CD8-positive, alpha-beta memory T cell (primary cell): ENCODE measurements at places on chromosomes 12 and 14. TPM values are rescaled to one million over a fixed set of nuclear protein-coding genes. Genes with fewer than 3 reads are reported as not detected.

DNA sequence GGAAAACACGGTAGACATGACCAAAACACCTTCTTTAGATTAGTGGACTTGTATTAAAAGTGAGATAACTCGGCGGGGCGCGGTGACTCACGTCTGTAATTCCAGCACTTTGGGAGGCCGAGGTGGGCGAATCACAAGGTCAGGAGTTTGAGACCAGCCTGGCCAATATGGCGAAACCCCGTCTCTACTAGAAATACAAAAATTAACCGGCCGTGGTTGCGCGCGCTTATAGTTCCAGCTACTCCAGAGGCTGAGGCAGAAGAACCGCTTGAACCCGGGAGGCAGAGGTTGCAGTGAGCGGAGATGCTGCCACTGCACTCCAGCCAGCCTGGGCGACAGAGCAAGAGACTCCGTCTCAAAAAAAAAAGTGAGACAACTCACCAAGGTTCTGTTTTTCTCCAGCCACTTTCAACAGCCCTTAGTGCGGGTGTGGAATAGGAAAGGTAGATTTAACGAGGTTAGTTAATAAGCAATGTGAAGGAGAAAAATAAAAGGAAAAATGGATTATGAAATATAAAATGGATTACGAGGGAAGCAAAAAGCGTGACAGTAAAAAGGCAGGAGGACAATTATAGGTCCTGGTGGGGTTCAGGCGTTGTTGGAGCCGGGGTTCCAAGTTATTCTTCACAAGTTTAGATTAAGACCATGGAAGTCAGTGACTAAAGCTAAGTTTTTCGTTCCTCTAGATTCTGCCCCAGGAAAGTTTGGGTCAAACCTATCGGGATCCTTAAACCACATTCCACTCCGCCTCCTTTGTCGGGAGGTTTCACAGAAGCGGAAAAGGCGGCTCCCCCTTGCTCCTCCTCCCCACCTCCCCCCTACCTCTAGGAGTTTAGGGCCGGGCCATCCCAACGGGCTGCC is 534 bp downstream of the PPP2R3C start:
- DNase-seq, result no peak

Gene TAS2R8
- not detected for total RNA-seq

Gene SOAT2
- 1.00 TPM for total RNA-seq

GRCh38 chr12:5333096-5333495 is 98.8 kb upstream of the NTF3 start:
- no peak for DNase-seq

GRCh38 chr12:62301080-62301798 is 41.0 kb downstream of the USP15 start:
- DNase-seq, result no peak

GRCh38 chr14:102058146-102058545 is 28.7 kb downstream of the HSP90AA1 start:
- DNase-seq, result no peak

DNA sequence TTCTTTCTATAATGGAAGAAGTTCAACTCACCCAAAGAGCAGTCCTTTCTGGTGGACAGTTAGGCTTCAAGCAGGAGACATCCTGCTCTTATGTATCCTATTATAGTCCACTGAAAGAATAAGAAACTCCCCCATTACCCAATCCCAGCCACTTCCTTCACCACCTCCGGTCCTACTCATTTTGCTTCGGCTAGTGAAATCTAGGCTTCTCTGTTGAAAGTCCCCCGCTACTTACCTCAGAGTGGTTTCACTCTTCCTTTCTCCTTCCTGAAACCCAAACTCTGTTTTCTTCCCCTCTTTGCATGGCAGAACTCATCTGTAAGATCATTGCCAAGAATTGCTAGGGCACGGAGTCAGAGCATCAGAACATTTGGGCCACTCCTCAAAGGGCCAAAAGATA is at the start of gene GPR84:
TSS of gene GPR84 (minus strand) at position 74 of the 400 bp plus-strand sequence. CDS start 635 bp downstream, outside the sequence.
- no peak for DNase-seq

- no peak for DNase-seq
These were observed 83.5 kb downstream of the PTPRR start for GRCh38 chr12:70837026-70837425.

GRCh38 chr14:23252420-23253333 is 14.9 kb downstream of the RNF212B start:
- no peak for DNase-seq
